ENCODE measurements at places on chromosomes 11 and 22.

DNA sequence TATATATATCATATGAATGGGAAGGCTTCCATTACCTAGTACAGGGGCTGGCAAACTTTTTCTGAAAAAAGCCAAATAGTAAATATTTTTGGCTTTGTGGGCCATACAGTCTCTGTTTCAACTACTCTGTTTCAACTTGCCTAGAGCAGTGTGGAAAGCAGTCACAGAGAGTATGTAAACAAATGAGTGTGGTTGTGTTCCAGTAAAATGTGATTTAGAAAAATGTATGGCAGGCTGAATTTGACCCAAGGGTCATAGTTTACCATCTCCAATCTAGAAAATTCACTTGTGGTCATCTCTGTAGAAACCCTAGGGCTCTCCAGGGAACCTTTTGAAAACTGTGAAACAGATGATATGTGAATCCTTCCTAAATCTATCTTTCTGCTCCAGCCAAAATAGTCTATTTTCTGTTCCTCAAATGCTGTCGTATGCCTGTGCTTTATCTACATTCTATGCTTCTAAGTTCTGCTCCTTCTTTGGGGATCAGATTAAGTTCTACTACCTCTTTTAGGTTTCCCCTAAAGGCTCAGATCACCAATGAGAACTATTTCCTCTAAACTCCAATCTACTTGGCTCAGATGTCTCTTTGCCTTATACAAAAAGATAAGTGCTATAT is 356.2 kb downstream of the METTL15 start:
- no peak for DNase-seq

- DNase-seq, result no peak
These were observed 6.0 kb downstream of the PKNOX2 start for GRCh38 chr11:125170510-125171031.

DNA sequence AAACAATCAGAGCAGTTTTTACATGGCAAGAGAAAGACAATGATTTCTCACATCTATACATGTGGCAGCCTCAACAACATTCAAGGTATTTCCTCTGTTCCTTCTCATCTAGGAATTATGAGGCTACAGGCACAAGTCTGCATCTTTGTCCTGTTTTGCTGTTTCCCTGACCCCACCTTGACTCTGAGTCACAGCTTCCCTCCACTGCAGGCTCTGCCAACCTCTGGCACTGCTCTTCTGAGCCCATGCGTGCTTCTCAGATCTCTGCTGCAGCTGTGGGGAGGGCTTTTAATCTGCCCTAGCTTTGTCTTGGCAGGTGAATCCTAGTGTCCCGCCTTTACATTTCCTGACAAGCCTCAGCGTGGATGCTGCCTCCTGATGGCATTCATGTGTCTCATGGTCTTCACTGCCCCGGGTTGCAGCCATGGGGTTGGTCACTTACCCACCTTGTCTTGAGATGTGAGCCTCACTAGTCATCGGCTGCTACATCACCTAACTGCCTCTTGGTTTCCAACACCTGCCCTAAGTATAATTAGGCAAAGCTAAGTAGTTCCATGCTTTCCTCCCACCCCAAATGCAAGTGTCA is 578.5 kb downstream of the TBC1D22A start:
- DNase-seq, result no peak

DNA sequence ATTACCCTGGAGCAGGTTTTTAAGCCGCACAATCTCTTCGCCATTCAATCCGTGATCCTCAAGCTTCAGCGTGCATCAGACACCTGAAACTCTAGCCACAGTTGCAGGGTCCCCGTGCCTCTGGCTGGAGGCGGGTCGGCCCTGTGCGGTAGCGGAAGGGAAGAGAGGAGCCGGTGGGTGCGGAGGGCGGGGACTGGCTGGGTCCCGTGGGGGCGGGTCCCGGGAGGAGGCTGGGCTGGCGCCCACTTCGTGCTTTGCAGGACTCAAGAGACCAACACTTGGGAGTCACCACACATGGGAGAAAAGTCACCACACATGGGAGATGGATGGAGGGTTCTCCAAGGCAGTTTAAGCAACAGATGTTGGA is 772 bp downstream of the C22orf15 start:
- peak; percentile 67 for DNase-seq

DNA sequence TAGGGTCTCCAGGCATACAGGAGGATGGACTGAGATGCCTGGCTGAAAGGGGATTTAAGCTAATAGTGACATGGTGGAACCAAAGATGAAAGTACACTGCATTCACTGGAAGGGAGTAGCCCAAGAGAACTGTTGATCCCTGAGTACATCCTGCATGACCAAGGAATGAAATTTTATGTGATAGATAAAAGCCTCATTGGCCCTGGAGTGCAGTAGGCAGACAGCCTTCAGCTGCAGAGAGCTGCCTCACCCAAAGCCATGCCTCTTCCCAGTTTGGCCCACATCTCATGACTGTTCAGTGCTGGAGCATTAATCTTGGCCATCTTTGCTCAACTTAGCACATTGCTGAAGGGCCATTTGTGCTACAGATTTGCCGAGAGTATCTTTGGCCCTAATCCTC is 8.0 kb downstream of the KDM4E start:
- DNase-seq, result no peak

DNA sequence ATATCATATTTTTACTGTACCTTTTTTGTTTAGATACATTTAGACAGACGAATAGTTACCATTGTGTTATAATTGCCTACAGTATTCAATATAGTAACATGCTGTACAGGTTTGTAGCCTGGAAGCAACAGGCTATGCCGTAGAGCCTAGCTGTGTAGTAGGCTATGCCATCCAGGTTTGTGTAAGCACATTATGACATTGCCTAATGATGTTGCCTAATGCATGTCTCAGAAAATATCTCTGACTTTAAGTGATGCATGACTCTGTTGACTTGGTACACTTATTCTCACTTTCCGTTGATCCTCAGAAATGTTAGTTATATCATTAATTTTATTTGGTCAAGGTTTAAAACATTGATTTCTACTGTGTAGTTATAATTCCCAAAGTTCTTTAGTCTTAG is 39.9 kb downstream of the OR2AT4 start:
- DNase-seq, result no peak

DNA sequence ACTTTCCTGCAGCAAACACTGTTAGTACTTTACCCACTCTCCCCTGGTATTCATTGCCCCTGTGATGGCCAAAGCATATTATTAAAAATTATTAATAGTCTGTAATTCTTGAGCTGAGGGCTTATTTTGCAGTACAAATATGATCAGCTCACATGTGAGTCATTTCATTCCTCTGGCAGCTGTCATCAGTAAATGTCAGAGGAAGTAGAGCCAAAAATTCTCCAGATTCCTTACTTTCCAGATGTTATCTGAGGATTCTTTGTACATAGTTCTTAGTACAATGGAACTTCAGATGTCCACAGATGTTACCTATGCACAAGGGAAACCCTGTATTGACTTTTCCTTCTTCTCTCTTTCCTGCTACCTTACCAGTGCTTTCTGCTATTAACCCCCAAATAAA is 12.5 kb downstream of the OR5B3 start:
- DNase-seq, result no peak

GRCh38 chr11:31870609-31871309 is 59.6 kb upstream of the PAX6 start:
- DNase-seq, result no peak

- no peak for DNase-seq
These were observed 335 bp downstream of the ZNF408 start for GRCh38 chr11:46701078-46701654.

Data from activated naive CD4-positive, alpha-beta T cell treated with anti-CD3 and anti-CD28 coated beads, Interleukin-2, amount 50 U/mL, for 16 hours (primary cell).